NCI-H1694 treated with DMSO at 0.1 percent for 48 hours (cell line): ENCODE measurements at places on chromosomes 11 and 22.

DNA sequence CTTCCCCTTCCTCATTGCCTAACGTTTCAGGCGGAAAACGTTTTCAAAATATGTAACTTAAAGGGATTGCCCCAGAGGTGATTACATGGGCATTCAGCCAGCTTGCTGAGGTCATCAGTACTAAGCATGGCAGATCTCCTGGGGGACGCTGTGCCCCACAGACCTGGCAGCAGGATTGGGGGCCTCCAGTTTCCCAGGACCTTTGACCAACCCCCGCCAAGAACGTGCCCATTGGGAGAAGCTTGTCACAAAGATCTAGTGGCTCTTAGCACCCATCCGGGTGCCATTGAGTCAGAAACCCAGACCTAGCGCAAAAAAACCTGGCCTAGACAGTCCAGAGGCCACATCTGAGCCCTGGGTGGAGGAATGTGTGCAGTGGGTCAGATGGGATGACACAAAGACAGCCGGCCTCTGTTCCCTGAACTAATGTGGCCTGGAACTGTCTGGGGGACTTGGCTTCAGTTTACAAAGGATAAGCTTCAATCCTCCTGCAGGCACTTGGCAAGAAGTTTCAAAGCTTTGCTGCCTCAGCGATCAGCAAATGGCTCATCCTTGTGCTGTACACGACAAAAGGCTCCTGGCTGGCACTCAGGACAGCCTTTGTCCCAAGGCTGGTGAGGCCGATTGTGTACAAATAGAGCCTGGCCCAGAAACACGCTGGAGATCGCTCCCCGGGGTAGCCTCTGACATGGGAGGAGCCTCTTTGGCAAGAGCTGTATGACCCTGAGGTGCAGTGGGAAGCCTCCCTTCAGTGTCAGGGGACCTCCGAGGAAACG is 9.5 kb downstream of the C1QTNF6 start:
- DNase-seq: no peak

DNA sequence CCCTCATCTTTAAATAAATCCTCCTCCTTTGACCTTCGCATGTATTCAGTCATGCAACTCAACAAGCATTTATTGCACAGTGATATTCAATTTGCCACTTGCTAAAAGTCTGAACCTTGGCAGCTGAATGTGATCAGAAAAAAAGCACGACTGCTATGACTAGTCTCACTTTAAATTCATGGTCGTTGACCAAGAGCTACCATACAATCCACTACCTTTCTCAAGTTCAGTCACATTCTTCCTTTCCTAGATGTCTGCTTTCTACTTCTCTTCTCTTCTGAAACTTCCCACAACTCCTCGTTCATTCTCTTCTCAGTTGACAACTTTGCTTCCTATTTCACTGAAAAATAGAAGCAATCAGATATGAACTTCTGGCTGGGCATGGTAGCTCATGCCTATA is 2.0 kb upstream of the SAA1 start:
- no peak for DNase-seq

DNA sequence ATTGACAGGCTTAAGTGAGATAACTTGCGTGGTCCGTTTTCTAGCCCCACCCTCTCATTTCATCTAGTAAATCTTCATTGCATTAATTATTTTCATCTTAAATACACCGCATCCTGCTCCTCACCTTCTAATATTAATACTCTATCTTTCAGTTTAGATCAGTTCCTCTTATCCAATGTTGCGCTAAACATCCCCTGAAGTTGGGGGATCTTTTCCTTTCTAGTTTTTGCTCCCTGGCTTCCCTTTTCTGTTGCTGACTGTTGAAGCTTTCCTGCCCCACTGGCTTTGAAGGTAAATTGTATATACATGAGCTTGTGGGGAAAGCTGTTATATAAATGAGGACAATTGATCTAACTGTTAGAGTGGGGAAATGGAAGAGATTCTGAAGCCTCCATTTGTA is 7.2 kb downstream of the CAT start:
- no peak for DNase-seq

GRCh38 chr22:18022876-18023275 is 1.5 kb downstream of the MICAL3 start:
- DNase-seq: no peak

- no peak for DNase-seq
Observed at GRCh38 chr11:116224154-116224888, 548.5 kb downstream of the BUD13 start.

DNA sequence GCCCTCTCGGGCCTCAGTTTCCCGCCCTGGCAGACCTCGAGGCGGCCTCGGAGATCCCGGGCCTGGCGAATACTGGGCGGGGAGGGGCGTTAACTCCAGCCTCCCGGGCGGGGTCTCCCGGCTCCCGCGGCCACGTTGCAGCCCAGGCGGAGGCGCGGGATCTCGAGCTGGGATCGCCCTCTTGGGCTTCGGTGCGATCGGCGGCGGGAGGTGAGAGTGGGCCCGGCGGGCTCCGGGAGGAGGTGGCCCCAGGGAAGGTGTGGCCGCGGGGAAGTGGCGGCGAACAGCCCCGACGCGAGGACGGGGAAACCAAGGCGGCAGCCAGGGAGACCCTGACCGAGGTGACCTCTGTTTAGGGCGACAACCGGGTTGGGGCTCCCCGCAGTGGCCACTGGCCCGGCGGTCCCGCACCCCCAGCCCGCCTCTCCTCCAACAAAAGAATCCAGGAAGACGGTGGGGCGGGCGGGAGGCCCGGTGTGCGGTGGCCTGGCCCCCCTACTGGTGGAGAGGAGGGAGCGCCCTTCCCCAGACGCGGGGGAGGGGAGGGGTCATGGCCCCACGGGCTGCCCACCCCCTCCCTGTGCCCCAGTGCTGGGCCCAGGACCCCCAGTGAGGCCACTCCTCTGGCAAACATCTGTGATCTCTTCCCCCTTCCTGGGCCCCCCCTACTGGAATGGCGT is at the start of gene PHETA2:
Gene PHETA2, plus strand, starts transcription at position 117 of the 680 bp plus-strand sequence. CDS start 3,046 bp downstream, outside the sequence.
- no peak for DNase-seq

GRCh38 chr11:110833033-110833484 is 120.8 kb upstream of the ARHGAP20 start:
- DNase-seq: no peak
